ENCODE measurements at places on chromosomes 5 and 9.

DNA sequence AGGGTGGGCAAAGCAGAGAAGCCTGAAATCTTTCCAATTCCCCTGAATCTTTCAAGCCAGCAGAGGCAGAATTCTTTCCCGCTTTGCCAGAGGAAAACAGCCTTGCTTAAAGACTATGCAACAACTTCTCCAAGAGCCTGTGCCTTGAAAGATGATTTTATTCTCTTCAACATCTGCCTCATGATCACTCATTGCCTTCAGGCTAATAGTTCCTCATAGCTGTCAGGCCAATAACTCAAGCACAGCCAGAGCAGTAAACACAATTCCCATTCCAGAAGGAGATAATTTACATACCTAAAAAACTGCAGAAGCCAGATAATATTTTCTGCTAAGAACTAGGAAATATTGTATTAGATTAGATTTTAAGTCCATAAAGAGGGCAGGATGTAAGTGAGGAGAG lies 92.3 kb upstream of the PUM3 start:
- no peak for DNase-seq

- DNase-seq, result no peak
Measured at GRCh38 chr5:150057996-150058395, 28.4 kb downstream of the CSF1R start.

- no peak for DNase-seq
Measured at GRCh38 chr5:158658446-158659230, 441.1 kb downstream of the EBF1 start.

- no peak for DNase-seq
Measured at GRCh38 chr9:79425840-79426239, 145.9 kb upstream of the TLE4 start.

DNA sequence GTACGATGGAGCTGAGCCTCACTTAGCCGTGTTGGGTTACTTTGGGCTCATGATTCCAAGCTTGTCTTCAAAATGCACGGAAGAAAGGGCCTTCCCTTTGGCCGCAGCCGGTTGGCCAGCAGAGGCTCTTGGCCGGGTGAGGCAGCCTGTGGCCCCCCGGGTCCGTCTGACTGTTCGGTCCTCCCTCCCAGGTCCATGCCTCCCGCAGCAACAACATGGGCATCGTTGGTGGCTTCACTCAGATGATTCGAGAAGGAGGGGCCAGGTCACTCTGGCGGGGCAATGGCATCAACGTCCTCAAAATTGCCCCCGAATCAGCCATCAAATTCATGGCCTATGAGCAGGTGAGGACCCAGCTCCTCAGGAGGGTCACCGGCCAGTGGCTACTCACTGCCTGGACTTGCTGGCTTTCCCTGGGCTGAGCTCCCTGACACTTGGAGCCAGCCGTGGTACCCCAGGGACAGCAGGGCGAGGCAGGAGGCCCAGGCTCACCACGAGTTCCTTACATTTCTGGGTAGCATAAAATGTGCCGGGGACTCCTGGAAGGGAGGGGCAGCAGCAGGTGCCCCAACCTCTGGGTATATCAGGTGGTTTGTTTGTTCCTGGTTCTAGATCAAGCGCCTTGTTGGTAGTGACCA lies 21.9 kb downstream of the PTGES2 start:
- DNase-seq, result no peak

GRCh38 chr5:100867039-100867562 lies 36.0 kb downstream of the ST8SIA4 start:
- DNase-seq, result no peak

- no peak for DNase-seq
Measured at GRCh38 chr5:151696470-151697061, 9.9 kb upstream of the SPARC start.

DNA sequence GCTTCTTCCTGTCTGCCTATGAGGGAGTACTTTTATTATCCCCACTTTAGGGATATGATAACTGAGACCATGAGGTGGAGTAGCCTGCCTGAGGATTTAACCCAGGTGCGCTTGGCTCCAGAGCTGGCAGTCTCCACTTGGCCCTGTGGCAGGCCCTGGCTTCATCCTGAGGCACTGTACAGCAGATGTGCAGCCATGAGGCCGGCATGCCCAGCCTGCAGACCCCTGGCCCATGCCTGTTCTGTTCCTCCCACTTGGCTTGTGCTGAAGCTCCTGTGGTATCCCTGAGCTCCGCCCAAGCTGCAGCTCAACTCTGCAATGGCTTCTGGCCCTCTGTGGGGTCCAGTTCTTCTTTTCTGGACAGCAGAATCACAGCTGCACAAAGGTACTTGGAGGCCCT lies 31.8 kb upstream of the RAPGEF1 start:
- DNase-seq, result no peak

DNA sequence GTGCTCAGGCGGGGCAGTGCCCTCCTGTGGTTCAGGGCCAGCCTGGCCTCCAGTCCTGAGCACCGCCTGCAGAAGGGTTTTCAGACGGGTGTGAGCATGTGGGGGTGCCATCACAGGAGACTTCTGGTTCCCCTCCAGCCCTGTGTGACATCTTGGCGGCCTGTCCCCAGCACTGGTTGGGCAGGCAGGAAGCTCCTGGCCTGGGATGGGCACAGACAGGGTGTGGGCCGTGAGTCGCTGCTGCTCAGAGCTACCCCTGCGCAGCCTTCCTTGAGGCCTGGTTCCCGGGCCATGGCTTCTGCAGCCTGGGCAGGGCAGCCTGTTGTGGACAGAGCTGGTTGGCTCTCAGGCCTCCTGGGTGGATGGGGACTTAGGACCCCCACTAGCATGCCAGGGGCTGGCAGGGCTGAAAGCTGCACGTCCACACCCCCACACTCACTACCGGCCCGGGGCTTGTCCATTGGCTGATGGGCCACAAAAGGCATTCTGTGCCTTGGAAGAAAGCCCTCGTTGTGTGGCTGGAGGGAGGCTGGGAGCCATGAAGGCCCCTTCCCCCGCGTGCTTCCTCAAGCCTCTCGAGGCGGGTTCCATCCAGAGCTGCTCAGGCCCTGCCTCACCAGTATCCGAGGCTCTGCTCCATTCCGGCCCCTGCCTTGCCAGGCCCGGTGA lies 58.7 kb downstream of the RXRA start:
- DNase-seq, result no peak

DNA sequence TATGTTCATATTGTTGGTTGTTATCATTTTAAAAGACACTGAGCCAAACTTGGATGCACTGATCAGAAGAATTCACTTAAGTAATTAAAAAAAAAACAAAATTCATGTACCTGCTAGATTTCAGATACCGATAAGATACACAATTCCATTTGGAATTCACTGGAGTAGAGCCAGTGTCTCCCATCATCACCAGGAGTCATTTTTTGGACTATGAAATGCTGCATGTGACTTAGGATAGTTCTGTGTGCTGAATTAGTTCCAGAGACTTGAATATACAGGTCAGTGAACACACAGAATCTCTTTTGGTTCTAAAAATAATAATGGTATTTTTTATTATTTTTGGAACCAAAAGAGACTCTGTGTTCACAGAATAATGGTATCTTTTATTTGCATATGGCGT lies 482.6 kb upstream of the PIK3R1 start:
- no peak for DNase-seq

GRCh38 chr5:167821669-167822068 lies 469.8 kb upstream of the WWC1 start:
- DNase-seq, result no peak

GRCh38 chr9:23663946-23664345 lies 162.1 kb downstream of the ELAVL2 start:
- no peak for DNase-seq

GRCh38 chr5:178177569-178177968 lies 9.6 kb downstream of the GMCL2 start:
- no peak for DNase-seq
